ENCODE measurements at places on chromosomes 4 and X.

DNA sequence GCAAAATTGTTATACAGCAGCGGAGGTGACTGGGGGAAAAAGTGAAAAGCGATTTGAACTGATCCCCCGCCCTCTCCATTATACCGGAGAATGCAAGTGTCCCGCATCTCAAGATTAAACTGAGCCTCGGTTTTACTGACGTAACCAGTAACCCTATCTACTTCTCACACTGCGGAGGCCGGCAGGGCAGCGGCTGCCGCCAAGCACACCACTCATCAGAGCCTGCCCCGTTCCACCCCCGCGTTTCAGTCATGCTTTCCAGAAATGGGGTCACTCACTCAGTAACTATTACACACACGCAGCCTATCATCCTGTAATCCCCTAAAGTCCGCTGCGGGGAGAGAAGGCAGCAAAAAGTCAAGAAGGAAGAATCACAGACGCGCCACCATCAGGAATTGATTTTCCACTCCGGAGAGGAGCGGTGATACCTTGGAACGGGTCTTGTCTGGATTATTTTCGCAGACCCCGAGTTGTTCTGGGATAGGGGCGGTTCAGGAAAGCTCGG lies 1.4 kb downstream of the RPS6KA3 start:
- DNase-seq, result peak; percentile 75

GRCh38 chrX:131747173-131747572 lies 203.3 kb downstream of the OR13H1 start:
- no peak for DNase-seq

GRCh38 chr4:55256787-55257186 lies 89.3 kb upstream of the SRD5A3 start:
- DNase-seq, result no peak

DNA sequence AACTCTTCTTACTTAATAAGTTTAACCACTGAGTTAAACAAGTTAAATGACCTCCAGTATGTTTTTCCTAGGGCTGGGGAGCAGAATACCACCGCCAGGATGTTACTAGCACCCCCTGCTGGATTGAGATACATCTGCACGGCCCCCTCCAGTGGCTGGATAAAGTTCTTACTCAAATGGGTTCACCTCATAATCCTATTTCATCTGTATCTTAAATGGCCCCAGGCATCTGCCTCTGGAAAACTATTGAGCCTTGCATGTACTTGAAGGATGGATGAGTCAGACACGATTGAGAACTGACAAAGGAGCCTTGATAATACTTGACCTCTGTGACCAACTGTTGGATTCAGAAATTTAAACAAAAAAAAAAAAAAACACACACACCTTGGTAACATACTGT lies 61.5 kb upstream of the MMAA start:
- peak; percentile 47 for DNase-seq

- no peak for DNase-seq
Observed at GRCh38 chrX:25015486-25016360, at the start of gene ARX. Gene ARX, minus strand, starts transcription at chrX:25015965. Its CDS starts 228 bp downstream, at chrX:25015737.

DNA sequence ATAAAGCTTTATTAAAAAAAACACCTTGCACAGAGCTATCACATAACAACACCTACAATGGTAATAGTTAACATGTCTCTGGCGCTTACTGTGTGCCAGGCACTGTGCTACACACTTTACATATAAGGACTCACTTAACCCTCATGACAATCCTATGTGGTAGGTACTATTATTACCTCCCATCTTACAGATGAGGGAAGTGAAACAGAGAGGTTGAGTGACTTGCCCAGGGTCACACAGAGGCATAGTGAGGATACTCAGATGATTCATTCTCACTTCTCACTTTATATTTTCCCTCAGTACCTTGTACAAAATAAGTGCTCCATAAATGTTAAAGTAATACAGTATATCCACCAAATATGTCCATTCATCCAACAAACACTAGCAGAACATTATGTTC lies 43.4 kb upstream of the IQSEC2 start:
- DNase-seq, result no peak

DNA sequence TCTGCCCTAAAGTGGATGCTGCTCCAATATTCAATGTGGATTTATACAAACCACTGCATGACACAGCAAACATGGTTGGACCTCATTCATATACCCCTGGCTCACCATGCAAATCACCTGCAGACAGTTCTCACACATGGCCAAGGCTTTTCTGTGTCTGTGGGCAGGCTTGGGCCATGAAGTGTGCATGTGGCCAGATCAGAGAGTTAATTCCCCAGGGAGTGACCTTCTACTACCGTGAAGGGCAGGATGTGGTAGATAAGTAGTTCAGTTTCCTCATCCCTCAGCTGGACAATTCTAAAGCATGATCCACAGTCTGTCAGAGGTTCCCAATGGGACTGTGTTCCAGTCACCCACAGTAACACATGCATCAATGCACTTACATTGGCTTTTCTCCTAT lies 24.6 kb upstream of the BCLAF3 start:
- DNase-seq, result no peak

- DNase-seq, result no peak
Observed at GRCh38 chrX:13750812-13751211, 16.3 kb downstream of the OFD1 start.

DNA sequence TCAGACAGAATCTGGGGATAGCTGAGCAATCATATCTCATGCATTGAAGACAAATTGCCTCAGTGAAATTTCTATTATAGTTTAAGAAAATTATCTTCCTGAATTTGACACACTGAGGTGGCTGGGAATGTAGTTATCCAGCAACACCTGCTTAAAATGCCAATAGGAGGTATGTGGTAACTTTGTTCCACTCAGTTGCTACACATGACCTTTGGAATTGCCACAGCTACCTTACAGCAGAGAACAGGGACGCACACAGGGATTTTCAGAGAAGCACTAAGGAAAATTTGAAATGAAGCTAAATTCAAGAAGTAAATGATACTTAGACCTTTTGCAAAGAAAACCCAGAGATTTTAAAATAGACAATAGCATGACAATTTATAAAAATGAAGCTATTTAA lies 264.6 kb downstream of the IL1RAPL1 start:
- no peak for DNase-seq

- DNase-seq, result no peak
Observed at GRCh38 chr4:187171706-187172339, 448.2 kb upstream of the FAT1 start.

- DNase-seq, result no peak
Observed at GRCh38 chr4:113969709-113970334, 9.6 kb downstream of the ARSJ start.

DNA sequence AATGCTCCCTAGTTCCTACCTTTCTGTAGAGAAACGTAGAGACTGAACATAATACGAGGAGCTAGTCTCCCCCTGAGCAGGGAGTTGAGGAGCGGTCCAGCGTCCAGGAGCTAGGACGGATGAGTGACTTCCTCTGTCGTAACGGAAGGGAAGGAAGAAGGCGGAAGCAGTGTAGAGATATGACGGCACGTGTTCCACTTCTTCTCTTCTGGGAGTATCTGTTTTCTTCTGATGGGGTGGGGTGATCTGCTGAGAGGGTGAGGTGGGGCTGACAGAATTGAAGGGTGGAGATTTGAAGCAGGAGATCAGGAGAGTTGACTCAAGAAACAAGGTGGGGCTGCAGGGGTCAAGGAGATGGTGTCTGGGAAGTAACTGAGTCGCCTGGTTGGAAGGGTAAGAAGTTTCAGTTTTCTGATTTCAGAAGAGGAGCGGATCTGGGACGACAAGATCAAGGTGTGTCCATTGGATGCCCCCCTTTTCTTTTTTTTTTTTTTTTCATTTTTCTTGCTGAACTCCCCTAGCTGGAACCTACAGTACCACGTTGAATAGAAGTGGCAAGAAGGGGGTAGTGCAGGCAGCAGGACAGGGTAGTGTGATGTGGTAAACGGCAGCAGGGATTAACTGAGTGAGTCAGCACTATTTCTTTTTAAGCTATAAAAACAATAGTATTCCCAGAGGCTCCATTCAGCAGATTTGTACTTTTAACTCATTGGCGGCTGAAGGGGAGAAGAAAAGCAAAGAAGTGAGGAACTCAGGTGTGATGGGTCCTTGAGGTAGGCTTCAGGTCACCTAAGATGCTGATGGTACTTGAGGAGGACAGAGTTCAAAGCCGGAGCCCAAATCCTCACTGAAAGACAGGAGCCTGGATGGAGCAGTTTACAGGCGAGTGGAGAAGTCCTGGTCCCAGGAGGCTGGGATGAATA lies 50.8 kb upstream of the SETD7 start:
- peak; percentile 20 for DNase-seq

DNA sequence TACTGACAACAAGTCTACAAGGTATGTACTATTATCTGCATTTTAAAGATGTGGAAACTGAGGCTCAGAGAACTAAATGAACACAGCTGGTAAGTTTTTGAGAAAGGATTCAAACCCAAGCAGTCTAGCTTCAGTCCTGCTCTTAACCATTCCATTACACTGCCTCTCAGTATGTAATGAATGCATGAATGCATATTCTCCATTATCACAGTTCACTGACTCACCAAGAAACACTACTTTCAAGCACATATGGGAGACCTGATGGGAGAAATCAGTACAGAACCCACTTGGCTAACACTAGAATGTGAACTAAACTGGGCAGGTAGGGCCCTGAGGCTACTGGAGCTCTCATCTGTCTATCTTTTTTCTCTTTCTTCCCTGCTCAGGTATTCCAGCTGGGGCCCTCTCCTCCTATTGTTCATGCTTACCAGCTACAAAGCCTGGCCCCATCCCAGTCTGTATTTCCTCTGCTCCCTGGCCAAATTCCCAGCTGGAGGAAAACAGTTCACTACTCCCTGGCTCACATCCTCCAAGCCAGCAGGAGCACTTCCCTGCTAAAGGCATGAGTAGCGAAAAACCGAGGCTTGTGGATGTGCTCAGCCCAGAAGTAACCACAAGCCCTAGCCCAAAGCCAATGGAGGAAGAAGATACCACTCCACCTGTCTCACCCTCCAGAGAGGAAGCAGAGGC lies 178.2 kb upstream of the ARHGEF9 start:
- DNase-seq, result no peak

DNA sequence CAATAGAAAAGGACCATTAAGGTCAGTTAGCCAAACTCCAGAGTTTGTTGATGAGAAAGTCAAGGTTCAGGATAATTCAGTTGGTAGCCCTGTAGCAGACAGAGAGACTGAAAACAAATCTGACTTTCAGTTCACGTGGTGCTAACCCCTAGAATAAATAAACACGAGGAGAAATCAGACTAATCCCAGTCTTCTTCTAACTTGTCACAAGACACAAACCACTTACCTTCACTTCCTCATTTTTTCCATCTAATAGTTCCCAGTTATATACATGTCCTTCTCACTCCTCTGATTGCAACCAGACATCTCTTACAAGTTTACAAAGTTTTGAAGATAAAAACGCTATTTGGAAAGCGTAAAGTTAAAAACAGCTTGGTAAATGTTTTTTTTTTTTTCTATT lies 7.7 kb downstream of the TLR7 start:
- DNase-seq, result no peak

GRCh38 chr4:53854991-53855568 lies 209.3 kb downstream of the CHIC2 start:
- no peak for DNase-seq

- DNase-seq, result no peak
Observed at GRCh38 chr4:48130100-48130499, 4.0 kb downstream of the TXK start.

DNA sequence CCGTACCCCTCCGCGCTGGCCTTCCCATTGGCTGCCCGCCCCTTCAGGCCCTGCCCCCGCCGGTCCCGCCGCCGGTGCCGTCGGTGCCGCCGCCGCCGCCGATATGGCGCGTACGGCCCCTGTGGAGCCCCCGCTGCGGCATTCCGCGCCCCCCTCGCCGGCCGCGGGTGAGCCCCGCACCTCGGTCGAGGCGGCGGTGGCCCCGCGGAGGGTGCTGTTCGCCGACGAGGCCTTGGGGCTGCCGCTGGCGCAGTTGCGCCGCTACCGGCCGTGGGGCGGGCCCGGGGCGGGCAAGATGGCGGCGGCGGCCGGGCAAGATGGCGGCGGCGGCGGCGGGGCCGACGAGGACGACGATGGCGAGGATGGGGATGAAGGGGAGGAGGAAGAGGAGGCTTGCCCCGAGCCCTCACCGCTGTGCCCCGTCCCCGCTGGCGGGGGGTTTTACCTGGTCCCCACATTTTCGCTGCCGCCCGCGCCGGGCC lies at the start of gene PPP1R3F:
PPP1R3F (plus strand) TSS at position 27 of the 482 bp plus-strand sequence; CDS start at position 104, 77 bp downstream.
- no peak for DNase-seq

DNA sequence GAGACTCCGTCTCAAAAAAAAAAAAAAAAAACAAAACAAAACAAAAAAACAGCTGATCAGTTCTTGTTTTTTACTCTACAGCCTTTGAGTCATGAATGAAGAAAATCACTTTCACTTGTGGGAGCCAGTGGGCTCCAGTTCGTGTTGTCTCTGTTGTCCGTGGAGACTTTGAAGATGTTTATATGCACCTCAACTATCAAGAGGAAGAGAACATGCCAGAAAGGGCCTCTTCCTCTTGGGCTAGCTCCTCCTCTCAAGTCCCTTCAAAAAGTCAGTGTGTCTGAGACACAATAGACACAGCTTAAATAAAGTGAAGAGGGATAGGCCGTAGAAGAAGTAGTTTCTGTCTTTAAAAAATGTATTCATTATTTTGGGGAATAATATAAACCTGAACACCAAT lies 182.7 kb downstream of the KDR start:
- no peak for DNase-seq

GRCh38 chr4:169957785-169958184 lies 68.4 kb downstream of the MFAP3L start:
- DNase-seq, result no peak

- no peak for DNase-seq
Observed at GRCh38 chr4:32778025-32778424, 2057.9 kb downstream of the PCDH7 start.

DNA sequence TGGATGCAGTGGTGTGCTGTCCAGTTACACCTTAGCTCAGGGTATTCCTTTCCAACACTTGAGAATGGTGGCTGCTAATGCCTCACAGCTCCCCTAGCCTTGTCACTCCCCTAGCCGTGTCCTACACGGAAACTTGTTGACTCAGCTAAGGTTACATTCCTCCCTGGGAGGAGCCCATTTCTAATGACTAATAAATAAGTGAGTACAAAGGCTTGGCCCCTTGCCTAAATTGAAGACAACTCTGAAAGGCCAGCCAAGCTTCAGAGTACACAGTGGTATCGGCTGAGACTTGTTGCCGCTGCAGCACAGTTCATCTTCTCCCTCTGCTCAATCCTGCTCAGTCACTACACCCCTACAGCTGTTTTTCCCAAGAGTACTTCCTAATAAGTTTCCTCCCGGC lies 21.2 kb upstream of the SLC25A31 start:
- peak; percentile 82 for DNase-seq

All from kidney glomerular epithelial cell (primary cell).